ENCODE measurements at places on chromosomes 12 and 14.

DNA sequence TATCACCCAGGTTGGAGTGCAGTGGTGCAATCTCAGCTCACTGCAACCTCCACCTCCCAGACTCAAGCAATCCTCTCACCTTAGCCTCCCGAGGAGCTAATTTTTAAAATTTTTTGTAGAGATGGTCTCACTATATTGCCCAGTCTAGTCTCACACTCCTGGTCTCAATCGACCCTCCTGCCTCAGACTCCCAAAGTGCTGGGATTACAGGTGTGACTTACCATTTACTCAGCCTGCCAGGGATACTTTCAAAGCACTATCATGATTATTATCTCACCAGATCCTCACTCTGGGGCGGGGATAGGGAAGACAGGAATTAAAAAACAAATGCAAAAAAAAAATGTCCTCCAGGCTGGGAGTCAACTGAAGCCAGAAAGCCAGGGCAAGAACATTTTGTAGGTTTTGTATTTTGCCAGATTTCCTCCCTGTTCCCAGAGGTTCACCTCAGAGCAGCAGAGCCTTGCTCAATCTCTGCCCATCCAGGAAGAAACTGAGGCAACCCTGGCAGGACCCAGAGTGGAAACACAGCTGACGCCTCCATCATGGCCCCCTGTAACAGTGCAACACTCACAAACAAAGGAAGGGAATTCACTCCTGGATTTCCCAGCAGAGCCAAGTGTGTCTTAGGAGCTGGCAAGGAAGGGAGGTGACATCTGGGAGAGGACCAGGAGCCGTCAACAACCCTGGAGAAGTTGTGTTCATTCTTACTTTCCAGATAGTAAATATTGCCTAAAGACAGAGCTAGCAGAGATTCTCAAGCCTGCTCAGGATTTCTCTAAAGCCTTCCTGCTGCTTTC is 73.9 kb downstream of the IRF2BPL start:
- no peak for DNase-seq

GRCh38 chr12:131783915-131784541 is 44.2 kb upstream of the MMP17 start:
- DNase-seq = peak; percentile 89

- no peak for DNase-seq
These were observed 72.0 kb downstream of the ZFC3H1 start for GRCh38 chr12:71591601-71592000.

DNA sequence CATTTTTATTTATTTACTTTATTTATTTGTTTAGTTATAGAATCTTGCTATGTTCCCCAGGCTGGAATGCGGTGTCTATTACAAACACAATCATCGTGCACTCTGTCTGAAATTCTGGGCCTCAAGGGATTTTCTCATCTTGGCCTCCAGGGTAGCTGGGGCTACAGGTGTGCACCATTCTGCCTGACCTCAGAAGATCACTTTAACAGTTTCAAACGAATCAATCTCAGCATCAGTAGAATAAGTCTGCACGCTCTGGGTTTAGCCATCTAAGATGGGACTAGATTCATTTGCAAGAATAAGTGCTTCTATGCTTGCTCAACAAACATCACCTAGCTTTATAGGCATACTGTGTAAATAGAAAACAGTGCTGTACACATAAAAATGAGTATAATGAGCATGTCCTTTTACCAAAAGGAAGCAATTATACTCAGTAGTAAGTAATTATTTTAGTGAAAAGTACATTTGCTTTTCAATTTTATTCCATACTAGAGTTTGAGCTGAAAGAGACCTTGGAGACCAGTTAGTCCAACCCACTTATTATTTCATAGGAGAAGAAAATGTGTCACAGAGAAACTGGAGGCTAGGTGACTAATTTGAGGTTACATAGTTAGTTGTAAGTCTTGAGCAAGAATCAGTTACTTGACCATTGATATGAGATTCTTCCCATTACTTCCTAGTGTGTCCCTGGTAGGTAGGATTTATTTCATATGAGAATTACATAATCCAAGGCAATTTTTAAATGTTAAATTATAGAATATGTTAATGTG is 456.5 kb upstream of the LMO3 start:
- DNase-seq = no peak

DNA sequence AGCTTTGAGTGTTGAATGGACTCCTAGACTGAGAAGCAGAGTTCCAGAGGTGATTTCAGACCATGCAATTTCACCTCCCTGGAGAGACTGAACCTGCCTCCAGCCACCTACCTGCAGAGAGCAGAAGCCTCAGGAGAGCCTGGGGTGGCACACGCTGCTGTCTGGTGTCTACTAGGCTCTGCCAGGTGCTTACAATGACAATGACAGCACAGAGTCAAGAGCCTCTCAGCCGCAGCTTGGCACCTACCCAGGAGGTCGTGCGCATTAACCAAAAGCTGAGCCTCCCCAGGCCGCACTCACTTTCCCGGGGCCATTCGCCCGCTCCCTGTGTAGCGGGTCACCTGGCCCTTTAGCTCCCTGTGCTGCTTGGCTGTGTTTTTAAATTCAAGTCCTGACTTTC is 63.2 kb downstream of the TESC start:
- no peak for DNase-seq

DNA sequence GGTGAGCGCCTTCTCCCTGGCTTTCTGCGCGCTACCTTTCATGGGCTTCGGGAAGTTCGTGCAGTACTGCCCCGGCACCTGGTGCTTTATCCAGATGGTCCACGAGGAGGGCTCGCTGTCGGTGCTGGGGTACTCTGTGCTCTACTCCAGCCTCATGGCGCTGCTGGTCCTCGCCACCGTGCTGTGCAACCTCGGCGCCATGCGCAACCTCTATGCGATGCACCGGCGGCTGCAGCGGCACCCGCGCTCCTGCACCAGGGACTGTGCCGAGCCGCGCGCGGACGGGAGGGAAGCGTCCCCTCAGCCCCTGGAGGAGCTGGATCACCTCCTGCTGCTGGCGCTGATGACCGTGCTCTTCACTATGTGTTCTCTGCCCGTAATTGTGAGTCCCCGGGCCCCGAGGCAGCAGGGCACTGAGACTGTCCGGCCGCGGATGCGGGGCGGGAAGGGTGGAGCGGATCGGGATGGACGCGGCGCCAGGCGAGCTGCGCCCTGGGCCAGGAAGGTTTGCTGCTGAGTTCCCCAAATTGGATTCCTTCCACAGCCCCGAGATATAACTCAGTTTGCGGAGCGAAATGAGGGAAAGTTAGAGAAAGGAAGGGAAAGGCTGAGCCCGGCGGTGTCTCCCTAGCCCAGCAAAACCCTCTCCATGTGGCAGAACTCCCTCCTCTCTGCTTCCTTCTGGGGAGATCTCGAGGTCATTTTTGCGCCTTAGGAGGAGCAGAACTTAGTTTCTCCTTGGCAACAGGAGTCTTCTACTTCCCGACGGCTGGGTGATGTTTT is 972 bp downstream of the PTGDR start:
- peak; percentile 18 for DNase-seq

GRCh38 chr12:50162230-50162629 is 4.9 kb downstream of the CERS5 start:
- DNase-seq = no peak

DNA sequence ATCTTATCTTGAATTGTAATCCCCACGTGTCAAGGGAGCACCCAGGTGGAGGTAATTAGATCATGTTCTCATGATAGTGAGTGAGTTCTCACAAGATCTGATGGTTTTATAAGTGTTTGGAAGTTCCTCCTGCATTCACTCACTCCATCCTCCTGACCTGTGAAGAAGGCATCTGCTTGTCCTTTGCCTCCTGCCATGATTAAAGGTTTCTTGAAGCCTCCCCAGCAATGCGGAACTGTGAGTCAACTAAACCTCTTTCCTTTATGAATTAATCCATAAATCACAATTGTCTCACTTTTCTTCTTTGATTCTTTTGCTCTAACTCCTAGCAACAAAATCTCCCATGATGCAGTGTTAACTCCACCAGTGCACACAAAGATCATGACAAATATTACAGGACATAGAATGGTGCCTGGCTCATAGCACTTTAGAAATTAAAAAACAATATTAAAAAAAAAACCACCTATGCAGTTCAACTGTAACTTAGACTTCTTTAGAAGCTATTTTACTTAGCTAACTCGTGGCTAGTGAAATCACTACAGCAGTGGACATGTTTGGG is 37.6 kb upstream of the MGAT4C start:
- no peak for DNase-seq

DNA sequence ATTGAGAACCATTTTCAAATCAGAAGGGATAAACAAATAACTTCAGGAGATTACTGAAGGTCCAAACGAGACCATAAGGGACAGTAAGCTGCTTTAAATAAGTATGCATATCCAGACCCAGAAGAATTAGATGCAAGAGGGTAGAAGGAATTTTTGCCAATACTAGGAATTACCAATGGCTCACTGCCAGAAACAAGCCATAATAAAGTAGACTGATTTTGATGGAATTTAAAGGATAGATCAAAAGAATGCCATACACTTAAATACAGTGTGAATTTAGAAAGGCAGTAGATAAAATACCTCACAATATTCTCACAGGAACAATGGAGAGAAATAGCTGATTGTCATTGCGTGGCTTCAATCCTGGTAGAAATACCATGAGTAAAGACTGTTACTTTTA is 5.3 kb downstream of the ANKS1B start:
- no peak for DNase-seq

- DNase-seq = peak; percentile 93
These were observed 762 bp downstream of the C12orf57 start for GRCh38 chr12:6944381-6945186.

GRCh38 chr14:53541411-53541810 is 388.3 kb upstream of the DDHD1 start:
- DNase-seq = no peak

GRCh38 chr14:22979748-22980392 is 2.5 kb downstream of the AJUBA start:
- peak; percentile 63 for DNase-seq

GRCh38 chr12:108905725-108906124 is 25.8 kb downstream of the DAO start:
- no peak for DNase-seq

DNA sequence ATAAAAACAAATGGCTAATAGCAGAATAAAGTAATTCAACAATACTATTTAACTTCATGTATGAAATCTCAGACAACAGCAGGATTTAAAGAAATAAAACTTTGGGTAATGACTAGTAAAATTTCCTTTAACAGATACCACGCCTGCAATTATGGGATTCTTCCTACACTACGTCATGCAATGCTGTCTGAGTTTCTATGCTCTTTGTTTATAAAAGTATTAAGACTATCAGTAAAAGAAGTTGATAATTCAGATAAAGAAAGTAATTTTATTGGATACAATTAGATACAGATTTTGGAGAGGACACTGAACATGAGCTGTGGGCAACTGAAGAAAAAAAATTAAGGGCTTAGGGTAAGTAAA is 308.4 kb upstream of the LRFN5 start:
- no peak for DNase-seq

DNA sequence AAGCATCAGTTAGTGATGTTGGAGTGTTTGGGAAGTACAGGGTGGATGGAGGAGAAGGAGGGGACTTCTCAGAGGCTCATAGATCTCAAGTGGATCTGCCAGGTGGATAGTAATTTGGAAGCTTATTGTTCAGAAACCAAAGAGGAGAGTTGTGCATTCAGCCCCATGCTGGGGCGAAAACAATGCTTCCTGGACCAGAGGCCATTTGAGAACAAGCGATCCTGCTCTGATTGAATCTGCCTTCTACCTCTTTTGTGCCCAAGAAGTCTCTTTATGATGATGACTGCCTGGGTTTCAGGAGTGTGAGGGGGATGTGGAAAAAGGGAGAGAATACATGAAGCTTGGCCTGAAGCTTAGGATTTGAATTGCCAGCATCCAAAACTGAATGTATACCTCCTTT is 110.8 kb upstream of the SRRM4 start:
- no peak for DNase-seq

DNA sequence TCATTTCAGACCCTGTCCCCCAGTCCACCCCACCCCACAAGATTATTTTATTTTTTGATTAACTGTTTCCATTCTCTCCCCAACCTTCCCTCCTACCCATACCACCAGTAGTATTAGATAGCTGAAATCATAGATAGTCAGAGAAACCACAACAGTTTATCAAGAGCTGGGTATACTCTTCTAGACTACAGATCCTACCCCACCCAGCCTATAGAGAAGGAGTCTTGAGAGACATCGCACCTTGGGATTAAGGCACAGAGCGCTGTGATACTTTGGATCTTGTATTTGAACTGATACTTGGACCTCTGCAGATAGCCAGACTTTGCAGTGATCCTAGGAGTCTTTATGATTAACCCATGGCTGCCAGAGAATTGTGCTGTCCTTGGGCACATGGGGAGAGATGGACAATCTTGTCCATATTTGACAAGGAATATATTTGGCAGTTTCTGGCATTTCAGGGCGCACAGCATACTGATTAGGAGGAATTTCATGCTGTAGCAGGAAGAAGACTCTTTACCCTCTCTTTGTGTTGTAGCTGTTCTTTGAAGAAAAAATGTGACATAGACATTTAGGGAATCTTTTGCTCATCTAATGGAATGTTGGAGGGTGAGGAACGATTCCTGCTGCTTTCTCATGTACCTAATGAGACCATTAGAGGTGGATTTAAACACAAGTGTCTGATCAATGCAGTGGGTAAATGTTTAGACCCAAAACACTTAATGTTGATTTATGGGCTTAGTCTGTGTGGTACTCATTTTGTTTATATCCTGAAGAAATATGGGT is 982 bp downstream of the RBMS2 start:
- DNase-seq = peak; percentile 18

DNA sequence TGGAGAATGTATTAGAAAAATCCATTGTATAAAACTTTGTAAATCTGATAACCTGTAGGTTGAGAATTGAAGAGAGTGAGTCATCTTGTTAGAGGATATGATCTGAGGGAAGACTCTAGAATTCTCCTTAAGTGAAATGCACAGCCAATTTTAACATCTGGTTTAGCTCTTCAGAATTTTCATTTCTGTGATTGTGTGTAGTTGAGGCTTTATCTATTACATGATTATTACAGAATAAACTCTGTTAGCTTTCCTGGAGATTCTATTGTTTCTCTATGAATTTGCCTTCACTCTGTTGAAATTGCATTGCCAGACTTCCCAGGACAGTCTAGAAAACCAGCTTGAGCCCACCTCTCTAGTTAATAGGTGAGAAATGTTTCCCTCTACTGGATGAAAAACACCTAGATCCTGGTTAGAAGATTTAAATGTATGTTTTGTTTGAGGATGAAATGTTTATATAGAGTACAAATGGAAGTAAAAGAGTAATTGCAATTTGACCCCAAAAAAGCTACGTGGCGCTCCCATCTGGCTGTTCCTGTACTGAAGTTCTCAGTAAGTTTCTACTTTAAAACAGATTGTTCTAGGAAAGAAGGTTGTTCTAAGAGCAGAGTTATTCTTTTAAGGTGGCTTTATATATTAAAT is 2.9 kb downstream of the NUDT4 start:
- peak; percentile 26 for DNase-seq

GRCh38 chr14:61350427-61351270 is 29.3 kb downstream of the PRKCH start:
- no peak for DNase-seq
